ENCODE measurements at places on chromosomes 5 and 9.

DNA sequence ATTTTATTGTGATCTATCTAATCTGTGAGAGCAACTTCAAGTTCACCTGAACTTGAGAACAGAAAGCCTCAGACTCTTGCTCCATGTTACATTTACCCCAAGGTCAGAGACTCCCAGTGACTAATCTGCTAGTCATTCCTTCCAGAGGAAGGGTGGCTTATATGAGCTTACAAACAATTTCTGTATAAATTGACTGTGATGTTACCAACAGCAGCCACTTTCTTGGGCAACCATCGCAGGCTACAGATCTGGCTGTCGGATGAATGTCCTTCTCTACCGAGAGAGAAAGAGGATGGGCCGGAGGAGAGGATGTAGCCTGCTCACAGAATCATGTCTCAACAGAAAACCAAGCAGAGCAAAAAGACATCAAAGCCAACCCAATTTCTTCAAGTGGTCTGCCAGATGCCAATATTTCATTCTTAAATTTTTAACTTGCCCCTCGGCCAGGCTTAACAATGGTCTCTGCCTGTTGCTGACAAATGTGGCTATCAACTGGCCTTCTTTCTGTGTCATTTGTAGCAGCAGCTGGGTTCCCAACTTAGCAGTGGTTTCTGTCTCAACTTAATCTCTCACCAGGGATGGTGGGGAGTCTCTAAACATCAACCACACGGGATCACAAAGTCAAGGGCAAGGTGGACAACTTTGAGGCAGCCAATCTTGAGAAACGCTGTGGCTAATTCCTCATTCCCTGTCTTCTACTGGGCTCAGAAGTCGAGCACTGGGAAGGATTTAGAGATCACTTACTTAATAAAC, 81.3 kb downstream of the RAPGEF1 start:
- DNase-seq, result no peak

GRCh38 chr9:10614196-10614800, 1.5 kb upstream of the PTPRD start:
- no peak for DNase-seq

DNA sequence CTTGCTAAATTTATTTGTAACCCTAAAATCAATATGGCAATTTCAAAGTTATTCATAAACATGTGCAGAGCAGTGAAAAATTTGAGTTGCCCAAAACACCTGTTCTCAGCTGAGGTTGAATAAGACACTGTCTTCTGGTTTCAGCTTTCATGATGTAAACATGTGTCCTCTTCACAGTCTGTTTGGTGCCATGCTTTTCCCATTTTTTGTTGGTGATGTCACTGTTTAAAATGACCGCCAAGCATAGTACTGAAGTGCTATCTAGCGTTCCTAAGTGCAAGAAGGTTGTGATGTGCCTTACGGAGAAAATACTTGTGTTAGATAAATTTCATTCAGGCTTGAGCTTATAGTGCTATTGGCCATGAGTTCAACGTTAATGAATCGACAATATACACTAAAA, 580.8 kb downstream of the ACTL7B start:
- DNase-seq, result no peak

DNA sequence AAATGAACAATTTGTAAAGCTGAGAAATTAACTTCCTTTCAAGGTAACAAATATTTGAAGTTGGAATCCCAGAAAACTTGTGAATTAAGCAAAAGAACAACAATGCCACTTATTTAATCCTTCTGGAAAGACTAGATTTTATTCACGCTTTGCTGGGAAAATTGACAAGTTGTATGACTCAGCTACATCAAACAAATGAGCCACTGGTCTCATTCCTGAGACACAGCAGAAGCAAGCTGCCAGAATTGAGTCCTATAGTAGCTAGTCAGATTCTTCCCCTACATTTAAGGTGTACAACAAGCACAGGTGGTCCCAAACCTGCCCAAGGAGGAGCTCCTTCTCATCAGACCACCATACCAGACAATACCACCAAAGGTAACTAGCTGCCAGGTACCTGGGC, 280.7 kb downstream of the SPOCK1 start:
- no peak for DNase-seq

- no peak for DNase-seq
Observed at GRCh38 chr5:127223256-127223974, 67.2 kb upstream of the MEGF10 start.

DNA sequence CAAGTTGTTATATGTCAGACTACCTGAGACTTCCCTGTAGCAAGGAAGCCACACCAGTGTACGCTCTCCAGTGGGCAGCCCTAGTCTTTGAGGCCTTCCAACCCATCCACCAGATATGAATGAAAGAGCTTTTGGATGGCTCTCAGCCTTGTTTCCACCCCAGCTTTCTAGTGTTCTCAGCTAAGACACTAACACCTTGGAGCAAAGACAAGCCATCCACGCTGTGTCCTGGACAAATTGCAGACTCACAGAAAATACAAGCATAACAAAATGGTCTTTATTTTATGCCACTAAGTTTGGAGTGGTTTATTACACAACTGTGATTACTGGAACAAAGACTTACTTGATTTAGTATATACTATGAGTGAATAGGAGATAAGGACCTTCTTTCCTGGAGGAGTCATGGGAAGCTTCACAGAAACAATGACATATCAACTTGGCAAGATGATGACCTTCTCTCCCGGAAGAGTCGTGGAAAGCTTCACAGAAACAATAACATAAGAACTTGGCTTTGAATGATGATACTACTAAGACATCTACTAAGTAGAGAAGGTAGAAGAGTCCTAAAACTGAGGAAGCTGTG, 134.0 kb upstream of the VCAN start:
- DNase-seq, result no peak

DNA sequence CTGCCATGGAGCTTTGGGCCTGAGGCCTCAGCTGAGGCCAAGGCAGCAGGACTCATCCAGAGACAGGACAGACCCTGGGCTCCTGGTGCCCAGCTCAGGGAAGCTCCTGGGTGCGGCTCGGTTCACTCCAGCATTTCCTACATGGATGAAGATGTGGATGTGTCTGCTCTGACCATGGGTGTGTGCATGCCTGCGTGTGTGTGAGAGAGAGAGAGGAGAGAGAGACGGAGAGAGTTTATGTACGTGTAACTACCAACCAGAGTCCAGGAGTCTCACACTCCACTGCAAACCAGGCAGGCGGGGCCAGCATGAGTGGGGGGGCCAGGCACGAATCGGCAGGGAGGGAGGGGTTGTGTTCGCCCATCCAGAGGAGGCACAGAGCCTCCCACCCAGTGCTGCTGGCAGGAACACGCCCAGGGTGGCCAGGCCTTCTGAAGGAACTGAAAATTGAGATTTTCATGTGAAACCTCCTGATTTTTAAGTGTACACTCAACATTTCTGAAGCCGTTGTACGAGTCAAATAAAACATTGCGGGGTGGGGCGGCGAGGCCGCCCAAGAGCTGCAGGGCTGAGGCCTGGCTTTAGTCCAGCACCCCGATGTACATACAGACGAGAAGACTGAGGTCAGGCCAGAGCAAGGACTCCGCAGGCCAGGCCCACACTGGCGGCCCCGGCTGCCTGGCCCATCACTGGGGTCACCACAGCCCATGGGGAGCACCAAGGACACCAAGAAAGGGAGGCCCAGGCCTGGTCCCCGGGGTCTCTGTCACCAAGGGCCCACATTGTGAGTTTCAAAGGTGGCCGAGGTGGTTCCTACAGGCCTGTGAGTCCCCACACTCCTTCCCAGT, 88.7 kb downstream of the ADAMTS2 start:
- no peak for DNase-seq

DNA sequence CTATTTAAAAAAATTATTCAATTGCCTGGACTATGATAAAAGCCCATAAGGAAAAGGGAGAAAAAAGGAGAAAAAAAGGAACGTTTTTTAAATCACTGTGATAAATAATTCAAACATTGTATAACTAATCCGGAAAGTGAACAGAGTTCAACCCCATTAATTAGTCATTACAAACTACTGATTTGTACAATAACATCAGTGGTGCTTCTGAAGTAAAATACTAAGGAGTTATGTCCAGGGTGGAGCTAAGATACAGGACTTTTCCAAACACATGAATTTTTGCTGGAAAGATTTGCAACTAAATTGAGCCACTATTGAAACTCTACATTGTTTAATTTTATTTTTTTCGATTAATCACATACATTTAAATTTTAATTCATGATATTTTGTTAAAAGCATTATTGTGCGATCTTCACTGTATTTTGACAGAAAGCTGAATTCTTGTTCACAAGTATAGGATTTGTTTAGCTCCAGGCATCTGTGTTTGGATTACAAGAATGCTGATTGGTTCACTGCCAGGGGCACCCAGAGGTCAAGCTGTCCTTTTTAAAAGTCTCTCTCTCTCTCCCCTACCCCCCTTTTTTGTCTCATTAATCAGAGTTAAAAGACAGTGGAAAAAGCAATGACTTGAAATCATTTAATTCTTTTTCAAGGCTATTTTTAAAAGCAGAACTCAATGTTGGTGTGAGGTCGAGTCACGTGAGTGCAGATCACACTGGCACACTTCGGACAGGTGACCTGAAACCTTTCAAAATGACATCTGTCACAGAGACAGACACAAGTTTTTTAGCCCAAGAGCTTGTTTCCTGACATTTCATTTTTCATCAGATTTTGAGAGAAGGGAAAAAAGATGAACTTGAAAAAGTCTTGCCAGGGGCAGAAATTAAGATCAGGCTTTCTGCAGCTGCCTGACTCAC, 387.3 kb downstream of the NR2F1-AS1 start:
- DNase-seq, result no peak

GRCh38 chr9:37083654-37084053, 36.7 kb upstream of the ZCCHC7 start:
- DNase-seq, result no peak

DNA sequence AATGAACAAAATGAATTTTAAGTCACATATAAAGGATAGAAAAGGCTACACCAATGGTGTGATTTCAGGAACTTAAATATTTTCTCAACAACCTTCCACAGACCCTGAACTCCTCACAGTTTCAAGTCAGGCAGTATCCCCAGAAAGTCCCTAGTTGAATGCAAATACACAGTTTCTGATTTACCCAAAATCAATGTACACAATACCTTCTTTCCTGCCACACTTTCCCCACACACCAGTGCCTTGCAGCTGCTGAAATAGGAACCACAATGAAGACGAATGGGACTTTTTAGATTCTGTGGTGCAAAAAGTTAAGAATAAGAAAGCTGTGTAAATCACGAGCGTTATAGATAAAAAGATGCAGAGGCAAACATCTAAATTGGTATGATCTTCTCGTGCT, 552.4 kb upstream of the MEF2C start:
- DNase-seq, result no peak

- no peak for DNase-seq
Observed at GRCh38 chr5:141711687-141712086, 29.7 kb upstream of the ARAP3 start.

DNA sequence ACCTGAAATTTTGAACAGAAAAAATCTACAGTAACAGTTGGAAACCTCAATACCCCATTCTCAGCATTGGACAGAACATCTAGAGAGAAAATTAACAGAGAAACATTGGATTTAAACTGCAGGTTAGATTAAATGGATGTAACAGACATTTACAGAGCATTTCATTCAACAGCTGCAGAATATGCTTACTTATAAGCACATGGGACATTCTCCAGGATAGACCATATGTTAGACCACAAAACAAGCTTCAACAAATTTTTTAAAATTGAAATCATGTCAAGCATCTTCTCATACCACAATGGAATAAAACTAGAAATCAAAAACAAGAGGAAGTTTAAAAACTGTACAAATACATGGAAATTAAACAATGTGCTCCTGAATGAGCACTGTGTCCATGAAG, 316.3 kb downstream of the FAM170A start:
- DNase-seq, result no peak

- no peak for DNase-seq
Observed at GRCh38 chr5:117486879-117487391, 912.3 kb upstream of the SEMA6A start.

DNA sequence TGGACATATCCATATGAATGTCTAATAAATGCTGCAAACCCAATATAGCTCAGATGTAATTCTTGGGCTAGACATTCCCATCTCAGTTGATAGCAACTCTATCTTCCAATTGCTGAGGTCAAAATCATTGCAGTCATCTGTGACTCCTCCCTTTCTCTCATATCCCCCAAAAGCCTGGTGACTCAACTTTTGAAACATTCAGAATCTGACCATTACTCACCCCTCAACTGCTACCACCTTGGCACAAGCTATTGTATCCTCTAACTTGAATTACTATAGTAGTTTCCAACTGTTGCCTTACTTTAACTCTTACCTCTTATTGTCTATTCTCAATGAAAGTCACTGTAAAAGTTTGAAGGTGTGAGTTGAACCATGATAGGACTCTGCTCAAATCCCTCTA, 600.1 kb upstream of the RGMB start:
- DNase-seq, result no peak

- DNase-seq, result no peak
Observed at GRCh38 chr5:115932991-115933390, 29.3 kb upstream of the LVRN start.

GRCh38 chr9:90271707-90272106, 370.9 kb downstream of the DIRAS2 start:
- DNase-seq, result no peak

GRCh38 chr5:67960939-67961338, 254.6 kb upstream of the PIK3R1 start:
- no peak for DNase-seq

GRCh38 chr5:89346573-89346972, 463.6 kb upstream of the MEF2C start:
- DNase-seq, result no peak

GRCh38 chr9:124218438-124218982, 39.2 kb upstream of the NEK6 start:
- no peak for DNase-seq

GRCh38 chr9:19108038-19108437, 5.3 kb upstream of the HAUS6 start:
- no peak for DNase-seq

DNA sequence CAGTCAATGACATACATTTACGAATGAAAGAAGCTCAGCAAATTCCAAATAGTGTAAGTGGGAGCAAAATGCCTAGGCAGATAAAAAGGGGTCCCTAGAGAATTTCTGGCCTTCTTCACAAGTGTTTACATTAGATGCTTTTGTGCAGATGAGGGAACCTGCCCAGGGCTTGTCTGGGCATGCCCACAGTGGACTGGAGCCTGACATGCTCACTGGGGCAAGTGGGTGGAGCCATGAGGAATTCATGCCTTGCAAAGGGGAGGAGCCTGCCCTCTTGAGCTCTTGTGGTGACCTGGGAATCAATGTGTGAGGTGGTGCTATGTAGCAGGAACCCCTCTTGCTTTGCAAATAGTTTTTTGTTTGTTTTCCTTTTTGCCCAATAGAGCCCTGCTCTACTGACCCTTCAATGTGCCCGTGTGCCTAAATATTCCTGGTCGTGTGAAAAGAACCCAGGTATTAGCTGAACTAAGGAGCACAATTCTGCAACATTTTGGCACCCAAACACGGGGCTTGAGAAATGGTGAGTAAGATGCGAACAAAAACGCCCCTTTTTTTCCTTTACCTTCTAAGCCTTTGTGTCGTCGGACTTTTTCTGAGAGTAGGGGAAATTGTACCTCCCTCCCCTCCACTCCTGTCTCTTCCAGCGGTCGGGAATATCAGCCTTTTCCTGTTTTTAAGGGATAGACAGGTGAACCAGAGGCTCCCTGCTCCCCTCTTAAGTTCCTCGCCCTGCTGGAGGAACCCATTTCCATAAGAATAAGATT, 433.8 kb upstream of the CDH9 start:
- DNase-seq, result no peak

Data from stimulated activated CD8-positive, alpha-beta memory T cell treated with anti-CD3 and anti-CD28 coated beads, Interleukin-7, amount 100 ng/mL, for 24 hours (primary cell).